ENCODE measurements at places on chromosomes 4 and X.

- no peak for DNase-seq
Measured at GRCh38 chr4:119210775-119211174, 1.7 kb upstream of the USP53 start.

GRCh38 chr4:119238068-119238722, 25.7 kb downstream of the USP53 start:
- no peak for DNase-seq

DNA sequence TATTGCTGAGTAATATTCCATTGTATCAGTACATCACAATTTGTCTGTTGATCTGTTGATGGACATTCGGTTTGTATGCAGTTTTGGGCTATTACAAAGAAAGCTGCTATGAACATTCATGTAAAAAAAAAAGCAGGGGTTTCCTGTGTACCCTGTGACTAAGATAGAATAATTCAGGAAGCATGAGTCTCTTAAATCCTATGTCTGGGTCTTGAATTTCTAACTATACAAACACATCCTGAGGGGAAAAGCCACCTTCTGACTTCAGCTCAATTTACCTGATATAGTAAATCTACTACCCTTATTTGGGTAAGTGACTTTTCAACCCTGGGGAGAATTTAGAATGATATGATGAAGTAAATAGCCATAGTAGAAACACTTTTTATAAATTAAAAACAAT, 94.6 kb upstream of the FUNDC1 start:
- DNase-seq = no peak

DNA sequence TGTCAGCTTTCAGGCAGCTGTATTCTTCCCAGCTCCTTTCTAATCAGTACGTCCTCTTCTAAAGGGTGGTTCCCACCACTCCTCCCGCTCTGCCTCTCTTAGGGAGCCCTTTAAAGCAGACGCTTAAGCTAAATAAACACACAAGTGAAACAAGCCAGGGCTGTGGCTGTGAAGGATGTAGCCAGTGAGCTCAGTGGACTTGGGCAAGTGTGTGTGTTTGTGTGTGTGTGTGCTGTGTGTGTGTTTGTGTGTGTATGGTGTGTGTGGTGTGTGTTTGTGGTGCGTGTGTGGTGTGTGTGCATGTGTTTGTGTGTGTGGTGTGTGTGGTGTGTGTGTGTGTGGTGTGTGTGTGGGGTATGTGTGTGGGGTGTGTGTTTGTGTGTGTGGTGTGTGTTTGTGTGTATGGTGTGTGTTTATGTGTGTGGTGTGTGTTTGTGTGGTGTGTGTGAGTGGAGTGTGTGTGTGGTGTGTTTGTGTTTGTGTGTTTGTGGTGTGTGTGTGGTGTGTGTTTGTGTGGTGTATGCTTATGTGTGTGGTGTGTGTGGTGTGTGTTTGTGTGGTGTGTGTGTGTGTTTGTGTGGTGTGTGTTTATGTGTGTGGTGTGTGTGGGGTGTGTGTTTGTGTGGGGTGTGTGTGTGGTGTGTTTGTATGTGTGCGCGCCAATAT, 283.3 kb downstream of the PTTG2 start:
- DNase-seq = no peak

- DNase-seq = no peak
Measured at GRCh38 chr4:127870688-127871087, 10.0 kb upstream of the PLK4 start.

GRCh38 chr4:130747842-130748241, 1651.9 kb downstream of the C4orf33 start:
- peak; percentile 13 for DNase-seq

GRCh38 chr4:66489783-66490452, 819.6 kb upstream of the EPHA5 start:
- DNase-seq = no peak

DNA sequence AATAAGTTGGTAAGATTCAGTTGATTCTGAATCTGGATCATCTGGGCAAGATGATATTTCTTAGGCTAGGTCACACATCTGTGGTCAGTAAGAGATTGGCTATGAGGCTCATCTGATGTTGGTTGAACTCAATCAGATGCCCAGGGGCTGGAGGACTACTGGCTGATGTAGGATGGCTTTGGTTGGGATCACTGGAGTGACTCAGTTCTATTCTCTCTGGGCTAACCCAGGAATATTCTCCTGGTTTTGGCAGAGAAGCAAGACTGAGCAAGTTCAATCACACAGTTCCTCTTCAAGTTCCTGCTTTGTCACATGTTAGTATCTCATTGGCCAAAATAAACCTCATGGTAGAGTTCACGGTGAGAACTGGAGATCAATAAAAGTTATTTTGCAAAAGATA, 902.3 kb upstream of the SLIT2 start:
- DNase-seq = no peak

GRCh38 chrX:47751670-47752069, 85.0 kb upstream of the ZNF81 start:
- DNase-seq = no peak

- no peak for DNase-seq
Measured at GRCh38 chr4:3069661-3070199, 4.6 kb downstream of the HTT-AS start.

GRCh38 chr4:144674711-144675110, 28.8 kb downstream of the HHIP start:
- DNase-seq = no peak

GRCh38 chr4:29565256-29565655, 1154.9 kb upstream of the PCDH7 start:
- DNase-seq = no peak

- no peak for DNase-seq
Measured at GRCh38 chr4:6179362-6179761, 21.0 kb downstream of the JAKMIP1 start.

DNA sequence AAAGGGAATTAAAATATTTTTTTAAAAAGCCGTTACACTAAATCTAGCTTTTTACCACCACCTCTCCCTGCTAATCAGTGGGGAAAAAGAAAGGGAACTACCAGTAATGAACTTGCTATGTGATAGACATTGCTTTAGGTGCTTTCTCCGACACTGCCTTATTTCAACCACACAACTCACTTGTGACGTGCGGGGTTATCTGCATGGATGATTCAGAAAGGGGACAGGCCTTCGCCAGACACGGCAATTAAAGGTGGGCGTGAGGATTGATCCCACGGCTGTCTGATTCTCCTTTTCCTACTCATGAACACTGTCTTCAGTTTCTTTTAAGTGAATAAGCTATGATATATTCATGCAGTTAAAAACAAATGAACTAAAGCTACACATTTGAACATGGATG, 882 bp upstream of the CXCR3 start:
- no peak for DNase-seq

- DNase-seq = no peak
Measured at GRCh38 chr4:124253080-124253479, 459.5 kb downstream of the ANKRD50 start.

DNA sequence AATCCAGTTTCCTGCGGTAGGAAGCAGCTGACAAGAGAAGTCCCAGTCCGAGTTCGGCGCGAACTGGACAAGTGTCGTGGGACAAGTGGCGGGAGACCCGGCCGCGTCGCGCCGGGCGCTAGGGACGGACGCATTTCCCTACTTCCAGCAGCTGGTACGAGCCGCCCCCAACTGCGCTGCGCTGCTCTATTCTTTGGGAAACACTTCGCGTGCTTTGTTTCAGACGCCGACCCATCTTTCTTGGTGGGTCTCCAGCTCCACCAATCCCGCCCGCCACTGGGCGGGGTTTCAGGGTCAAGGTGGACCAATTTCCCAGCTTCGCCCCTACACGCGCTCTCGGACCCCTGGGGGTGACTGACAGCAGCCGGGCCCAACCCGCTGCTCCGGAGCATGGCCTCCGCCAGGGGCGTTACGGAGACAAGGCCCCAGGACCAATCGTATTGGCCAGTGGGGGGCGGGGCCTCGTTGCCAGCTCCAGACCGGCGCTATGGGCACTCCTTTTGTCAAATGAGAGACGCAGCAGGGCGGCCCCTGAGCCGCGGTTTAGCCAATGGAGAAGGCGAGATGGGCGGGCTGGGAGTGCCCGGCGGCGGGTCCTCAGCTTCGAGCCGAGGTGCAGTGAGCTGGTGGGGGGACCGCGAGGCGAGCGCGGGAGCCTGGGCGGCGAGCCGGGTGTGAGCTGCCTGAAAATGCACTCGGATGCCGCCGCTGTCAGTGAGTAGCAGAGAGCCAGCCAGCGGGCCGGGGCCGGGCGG, at the start of gene DCUN1D4:
DCUN1D4 (plus strand) TSS at position 600 of the 755 bp plus-strand sequence; CDS start at position 690, 90 bp downstream.
- peak; percentile 96 for DNase-seq

Measured in NCI-H446 treated with DMSO at 0.1 percent for 48 hours (cell line).